ENCODE measurements at places on chromosomes 7 and 10.

- DNase-seq, result peak; percentile 6
Measured at GRCh38 chr10:1402816-1403507, 334.4 kb downstream of the ADARB2 start.

DNA sequence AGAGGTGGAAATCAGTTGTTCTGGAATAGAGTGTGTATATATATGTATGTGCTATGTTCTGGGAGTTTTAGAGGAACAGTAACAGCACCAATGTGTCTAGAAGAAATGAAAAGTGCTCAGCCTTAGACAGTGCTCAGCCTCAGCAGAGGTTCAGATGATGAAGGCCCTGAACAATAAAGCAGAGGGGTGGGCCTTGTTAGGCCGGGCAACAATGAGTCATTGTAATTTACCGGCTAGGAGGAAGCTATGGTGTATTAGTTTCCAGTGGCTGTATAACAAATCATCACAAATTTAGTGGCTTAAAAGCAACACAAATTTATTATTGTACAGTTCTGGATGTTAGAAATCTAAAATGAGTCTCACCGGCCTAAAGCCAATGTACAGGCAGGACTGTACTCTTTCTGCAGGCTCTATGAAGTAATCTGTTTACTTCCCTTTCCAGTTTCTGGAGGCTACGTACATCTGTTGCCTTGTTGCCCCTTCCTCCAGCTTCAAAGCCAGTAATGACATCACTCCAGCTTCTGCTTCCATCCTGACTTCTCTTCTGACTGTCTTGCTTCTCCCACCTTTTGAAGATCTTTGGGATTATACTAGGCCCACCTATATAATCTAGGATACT, 84.6 kb downstream of the CH25H start:
- DNase-seq, result no peak

DNA sequence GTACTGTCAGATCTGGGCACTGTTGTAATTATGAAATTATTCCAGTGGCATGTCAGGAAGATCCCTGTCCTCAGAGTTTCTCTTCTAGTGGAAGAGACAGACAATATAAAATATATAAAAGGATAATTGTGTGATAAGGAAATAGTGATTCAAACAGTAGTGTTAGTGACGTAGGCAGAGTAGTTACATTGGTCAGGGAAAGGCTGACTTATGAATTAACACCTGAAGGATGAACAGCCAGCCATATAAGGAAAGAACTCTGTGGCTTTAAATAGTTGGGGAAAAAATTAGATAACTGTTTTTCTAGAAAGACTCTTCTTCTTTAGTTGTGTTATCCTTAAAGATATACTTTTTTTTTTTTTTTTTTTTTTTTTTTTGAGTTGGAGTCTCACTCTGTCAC, 37.7 kb downstream of the WAC start:
- DNase-seq, result no peak

GRCh38 chr7:140260352-140261104, 83.7 kb upstream of the KDM7A start:
- no peak for DNase-seq

- DNase-seq, result no peak
Measured at GRCh38 chr10:98170249-98171117, 36.0 kb downstream of the R3HCC1L start.

DNA sequence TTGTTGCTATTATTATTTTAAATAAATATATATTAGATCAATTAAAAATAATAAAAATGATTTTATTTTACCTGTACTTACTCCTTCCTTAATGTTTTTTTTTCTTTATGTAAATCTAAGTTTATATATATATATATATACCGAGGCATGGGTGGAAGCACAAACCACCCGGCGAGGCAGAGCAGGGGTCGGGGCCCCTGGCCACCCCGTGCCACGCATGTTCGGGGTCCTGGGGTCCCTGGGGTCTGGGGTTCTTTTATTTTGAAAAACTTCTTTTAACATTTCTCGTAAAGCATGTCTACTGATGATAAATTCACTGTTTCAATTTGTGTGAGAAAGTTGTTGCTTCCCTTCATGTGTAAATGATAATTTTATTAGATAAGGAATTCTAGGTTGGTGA, 976.1 kb downstream of the REEP3 start:
- DNase-seq, result no peak

DNA sequence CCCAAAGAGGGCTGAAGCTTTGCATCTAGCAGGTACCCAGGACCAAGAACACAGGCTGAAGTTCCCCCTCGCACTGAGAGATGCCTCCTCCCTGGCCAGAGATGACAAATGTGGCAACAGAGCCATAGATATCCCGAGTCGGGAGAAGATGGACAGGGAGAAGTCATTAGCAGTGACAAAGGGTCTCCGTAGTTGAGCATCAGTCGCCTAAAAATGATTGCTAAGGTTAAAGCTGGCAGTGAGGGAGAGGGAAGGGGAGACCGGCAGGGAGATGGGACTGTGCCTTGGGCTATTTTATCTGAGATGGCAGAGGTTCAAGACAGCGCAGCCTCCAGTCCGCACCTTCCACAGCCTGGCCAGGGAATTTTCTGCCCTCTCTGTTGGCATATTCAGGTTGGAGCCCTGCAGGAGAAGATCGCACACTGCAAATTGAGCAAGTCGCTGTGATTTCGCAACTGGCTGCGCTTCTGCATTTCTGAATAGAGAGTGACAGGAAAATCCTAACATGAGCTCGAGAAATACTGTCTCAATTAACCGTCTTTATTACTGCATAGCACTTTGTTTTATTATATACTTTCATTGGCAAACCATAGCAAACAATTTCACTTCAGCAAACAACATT, 238.9 kb upstream of the GPR26 start:
- no peak for DNase-seq

GRCh38 chr10:22630234-22631174, 83.9 kb downstream of the PIP4K2A start:
- DNase-seq, result no peak

DNA sequence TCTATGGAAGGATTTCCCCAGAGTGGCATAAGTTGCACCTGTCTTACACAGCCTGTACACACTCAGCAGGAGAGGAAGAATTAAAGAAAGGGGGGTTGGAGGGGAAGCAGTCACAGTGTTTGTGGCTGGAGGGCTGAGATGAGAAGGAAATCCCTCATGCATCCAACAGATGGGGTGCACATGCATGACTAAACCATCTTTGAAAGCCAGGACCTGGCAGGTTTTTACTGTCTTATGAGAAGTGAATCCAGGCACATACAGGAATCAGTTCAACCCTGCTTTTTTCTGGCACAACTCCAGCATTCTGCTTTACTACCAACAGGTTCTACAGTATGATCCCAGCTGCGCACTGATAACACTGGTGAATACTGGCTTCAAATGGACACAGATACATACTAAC, 107.7 kb downstream of the CACNA2D1 start:
- no peak for DNase-seq

DNA sequence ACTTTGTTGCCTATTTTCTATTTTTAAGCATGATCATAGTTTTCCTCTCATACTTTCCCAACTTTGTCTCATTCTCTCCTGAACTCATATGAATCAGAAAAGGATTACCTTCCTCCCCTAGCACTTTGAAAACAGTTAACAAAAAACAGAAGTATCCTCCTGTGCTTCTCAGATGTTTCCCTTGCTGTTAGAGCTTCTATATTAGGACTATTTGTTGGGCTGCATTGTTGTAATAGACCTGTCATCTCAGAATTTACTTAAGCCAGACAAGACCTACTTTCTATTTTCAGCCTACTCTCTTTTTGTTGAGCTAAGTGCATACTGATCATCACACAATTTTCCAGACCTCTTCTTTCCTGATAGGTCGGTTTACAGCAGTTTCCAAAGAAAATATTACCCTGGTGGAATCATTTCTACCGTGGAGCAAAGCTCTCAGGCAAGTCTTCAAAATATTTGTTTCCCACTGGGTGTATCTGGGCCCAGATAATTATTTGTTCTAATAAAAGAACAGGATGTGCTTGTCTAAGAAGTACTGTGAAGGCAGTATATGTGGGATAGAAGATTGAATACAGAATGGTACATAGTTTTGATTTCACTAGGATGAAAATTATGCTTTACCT, 411.9 kb upstream of the KLF6 start:
- no peak for DNase-seq

GRCh38 chr10:108454793-108455192, 1290.3 kb upstream of the SORCS1 start:
- no peak for DNase-seq

DNA sequence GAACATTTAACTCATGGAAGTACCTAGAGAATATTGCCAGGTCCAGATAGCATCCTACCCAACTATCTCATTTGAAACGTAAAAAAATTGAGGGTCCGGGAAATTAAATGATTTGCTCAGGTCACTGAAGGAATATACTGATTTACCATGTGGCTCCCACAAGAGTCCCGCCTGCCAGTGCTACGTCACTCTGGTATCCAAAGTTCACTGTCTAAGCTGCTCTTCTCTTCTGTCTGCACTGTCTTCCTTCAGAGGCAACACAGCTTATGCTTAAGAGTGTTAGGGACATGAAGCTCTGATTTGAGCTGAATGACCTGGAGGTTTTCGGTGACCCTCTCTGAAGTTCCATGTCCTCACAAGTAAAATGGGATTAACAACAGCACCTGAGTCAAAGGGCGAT, 114.6 kb downstream of the PDE1C start:
- DNase-seq, result no peak

DNA sequence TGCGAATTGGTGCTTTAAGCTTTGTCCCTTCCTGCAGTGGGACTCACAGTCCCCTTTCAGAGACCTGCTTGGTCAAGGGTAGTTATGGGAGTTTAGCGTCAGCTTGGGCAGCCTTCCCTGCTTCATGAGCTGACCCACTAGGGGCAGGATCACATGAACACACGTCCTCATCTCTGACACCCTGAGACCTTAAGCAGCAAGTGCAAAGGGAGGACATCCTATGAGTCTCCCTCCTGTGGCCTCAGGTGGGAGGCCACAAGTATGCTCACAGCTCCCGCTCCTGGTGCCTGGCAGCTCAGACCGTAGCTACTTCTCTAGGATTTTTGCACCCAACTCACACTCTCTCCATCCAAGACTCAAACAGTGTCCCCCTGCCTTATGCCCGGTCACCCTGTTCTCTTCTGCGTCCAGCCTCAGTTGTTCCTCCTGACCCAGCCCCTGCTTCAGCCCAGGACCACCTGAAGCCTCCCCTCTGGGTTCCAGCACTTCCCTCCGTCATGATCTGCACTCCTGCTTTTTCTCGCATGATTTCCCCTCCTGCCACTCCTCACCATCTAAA, 136.6 kb upstream of the FAM20C start:
- no peak for DNase-seq

DNA sequence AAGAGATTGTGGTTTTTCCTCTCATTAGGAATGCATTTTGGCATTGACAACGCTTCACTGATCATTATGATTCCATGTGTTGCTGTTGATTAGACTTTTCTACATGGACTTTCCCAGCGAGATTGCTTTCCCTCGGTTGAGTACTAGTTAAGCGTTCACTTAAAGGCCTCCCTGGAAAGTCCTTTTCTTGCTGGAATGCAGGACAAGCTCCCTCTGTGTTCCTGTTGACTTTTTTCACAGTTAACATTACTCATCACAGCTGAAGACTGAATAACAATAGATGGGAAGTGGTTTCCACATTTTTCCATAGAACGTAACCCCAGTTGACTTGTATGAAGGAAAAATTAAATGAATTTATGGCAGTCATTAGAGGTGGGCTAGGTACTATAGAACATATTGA, 2.6 kb upstream of the CAV1 start:
- DNase-seq, result no peak

GRCh38 chr10:126101736-126102135, 205.4 kb downstream of the FANK1 start:
- DNase-seq, result no peak

DNA sequence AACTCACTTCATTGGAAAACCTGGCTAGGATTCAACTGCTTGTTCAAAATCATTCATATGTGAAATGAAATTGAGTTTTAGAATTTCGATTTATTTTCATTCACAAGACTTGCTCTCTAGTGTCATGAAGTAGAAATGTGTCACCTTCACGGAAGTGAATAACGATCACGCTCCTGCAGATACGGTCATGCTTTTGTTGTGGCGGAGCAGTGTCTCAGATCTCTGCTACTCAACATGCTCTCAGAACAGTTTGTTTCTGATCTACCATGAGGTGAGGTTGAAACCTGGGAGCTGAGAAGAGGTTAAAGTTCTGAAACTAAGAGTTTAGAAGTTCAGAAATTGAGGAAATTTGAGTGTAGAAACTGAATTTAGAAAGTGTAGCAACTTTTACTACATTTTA, 13.8 kb upstream of the PITRM1 start:
- DNase-seq, result no peak

GRCh38 chr10:80429521-80429973, 21.2 kb downstream of the PRXL2A start:
- no peak for DNase-seq

DNA sequence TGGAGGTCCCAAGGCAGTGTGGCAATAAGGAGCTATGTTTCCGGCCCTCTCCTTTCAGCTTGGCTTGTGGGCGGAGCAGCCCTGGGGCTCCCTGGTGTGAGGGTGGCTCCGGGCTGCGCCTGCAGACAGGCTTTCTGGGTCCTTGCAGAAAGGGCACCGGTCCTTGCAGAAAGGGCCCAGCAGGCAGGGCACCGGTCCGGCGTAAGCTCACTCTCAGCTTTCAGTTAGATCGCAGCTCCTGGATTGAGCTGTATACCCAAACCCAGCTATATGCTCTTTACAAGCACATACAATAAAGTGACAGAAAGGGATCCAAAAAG, 293.8 kb upstream of the SHH start:
- DNase-seq, result no peak

GRCh38 chr10:11697718-11698527, 44.3 kb upstream of the ECHDC3 start:
- DNase-seq, result no peak

DNA sequence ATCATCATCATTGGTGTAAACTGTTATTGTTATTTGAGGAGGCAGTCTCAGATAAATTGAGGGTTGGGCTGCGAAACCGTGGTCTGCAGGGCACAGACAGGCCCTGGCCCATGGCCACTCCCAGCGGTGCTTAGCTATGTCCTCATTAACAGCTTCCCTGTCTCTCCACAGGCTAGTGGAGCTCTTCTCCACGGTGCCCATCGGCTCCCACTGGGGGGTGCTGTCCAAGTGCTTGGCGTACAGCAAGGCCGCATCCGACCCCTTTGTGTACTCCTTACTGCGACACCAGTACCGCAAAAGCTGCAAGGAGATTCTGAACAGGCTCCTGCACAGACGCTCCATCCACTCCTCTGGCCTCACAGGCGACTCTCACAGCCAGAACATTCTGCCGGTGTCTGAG, 21.6 kb downstream of the GPR26 start:
- no peak for DNase-seq

DNA sequence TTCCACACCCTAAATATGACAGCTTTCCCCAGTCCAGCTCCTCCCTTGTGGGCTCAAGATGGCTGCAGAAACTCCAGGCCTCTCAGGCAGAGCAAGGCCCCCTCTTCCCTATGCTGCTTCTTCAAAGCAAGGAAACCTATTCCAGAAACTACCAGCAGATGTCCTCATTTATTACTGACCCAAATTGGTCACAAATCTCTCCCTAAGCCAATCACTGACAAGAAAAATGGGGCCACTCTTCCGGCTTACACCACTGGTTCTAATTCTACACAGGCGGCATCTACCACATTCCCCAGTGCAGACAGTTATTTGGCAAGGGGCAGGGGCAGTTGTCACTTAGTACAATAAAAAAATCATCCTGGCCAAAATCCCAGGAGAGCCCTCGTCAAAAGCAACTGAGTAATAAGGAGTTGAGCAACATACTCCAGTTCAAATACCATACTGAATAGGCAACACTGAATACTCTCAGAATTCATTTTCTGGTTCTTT, 150.4 kb downstream of the SFMBT2 start:
- no peak for DNase-seq

- no peak for DNase-seq
Measured at GRCh38 chr10:3700531-3701076, 84.4 kb downstream of the KLF6 start.

Data from activated CD4-positive, alpha-beta T cell treated with anti-CD3 and anti-CD28 coated beads for 1 hour (primary cell).